Dorsolateral prefrontal cortex (tissue), 122 donors: ENCODE measurements at places on chromosomes 5 and 9.

GRCh38 chr5:178323541-178323865, 90.9 kb upstream of the PHYKPL start:
- DNase-seq = no peak

GRCh38 chr9:34291023-34291422, 38.0 kb downstream of the KIF24 start:
- no peak for DNase-seq

GRCh38 chr9:101673642-101674041, 64.8 kb downstream of the GRIN3A start:
- DNase-seq = no peak

- DNase-seq = no peak
Measured at GRCh38 chr5:37396352-37396751, 17.2 kb downstream of the WDR70 start.

DNA sequence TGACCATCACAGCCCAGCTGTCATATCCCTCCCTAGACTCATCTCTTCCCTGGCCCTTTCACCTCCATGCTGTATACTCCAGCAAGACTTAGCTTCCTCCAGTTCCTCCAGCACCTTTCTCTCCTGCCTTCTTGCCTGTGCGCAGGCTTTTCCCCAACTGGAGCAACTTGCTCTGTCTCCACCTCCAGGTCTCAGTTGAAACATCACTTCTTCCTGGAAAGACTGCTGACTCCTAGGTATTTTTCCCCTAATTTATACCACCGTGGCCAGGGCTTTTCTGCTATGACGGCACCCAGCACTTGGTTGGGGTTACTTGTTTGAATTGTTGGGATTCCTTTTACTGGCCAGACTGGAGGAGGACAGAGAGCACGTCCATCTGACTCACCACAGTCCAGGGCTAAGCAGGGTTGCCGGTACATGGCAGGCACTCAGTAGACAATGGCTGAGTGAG, 67.5 kb downstream of the KCNIP1 start:
- no peak for DNase-seq

- no peak for DNase-seq
Measured at GRCh38 chr5:144844086-144844485, 673.4 kb downstream of the KCTD16 start.

DNA sequence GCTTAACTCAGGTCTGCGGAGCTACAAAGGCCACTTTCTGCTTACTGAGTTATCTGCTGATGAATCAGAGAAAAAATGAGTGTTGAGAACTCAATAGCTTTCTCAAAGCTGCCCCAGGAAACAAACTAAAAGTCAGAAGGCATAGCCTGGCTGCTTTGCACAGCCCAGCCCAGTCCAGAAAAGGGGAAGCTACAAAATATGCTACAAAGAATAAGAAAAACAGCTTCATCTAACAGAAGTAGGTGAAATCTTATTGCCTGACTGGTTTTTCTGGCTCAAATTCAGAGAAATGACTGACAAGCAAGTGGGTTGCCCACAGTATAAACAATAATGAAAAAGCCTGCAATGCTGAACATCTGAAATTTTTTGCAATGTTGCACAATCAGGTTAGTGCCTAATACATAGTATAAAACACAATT, 156.2 kb downstream of the PPP2R2B start:
- DNase-seq = no peak

GRCh38 chr9:31519424-31519823, 865.0 kb upstream of the ACO1 start:
- no peak for DNase-seq

- no peak for DNase-seq
Measured at GRCh38 chr5:60147791-60148190, 254.3 kb upstream of the PDE4D start.

- no peak for DNase-seq
Measured at GRCh38 chr9:136314056-136314416, 10.1 kb upstream of the CCDC187 start.
